IPS DF 19.7 (cell line): ENCODE measurements at places on chromosomes 7 and 10.

DNA sequence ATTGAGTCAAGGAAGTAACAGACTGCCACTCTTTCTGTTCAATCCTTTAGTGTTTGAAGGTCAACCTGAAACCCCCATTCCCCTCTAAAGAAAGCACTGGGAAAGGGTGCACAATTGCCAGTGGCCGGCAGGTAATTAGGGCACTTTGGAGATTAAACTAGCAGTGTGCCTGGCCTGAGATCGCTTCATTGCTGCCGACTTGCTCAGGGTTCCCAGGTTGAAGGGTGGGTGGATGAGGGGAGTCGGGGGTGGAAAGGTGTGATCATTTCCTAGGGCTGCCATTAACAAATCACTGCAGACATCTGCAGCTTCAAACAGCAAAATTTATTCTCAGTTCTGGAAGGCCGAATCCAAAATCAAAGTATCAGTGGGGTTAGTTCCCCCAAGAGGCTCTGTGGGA lies 16.3 kb upstream of the BTBD16 start:
- DNase-seq: no peak

GRCh38 chr7:70498232-70498992 lies 633.5 kb upstream of the GALNT17 start:
- no peak for DNase-seq

GRCh38 chr7:15863951-15864625 lies 177.6 kb upstream of the MEOX2 start:
- no peak for DNase-seq

GRCh38 chr7:122315507-122316466 lies 11.2 kb upstream of the FEZF1 start:
- DNase-seq: no peak

DNA sequence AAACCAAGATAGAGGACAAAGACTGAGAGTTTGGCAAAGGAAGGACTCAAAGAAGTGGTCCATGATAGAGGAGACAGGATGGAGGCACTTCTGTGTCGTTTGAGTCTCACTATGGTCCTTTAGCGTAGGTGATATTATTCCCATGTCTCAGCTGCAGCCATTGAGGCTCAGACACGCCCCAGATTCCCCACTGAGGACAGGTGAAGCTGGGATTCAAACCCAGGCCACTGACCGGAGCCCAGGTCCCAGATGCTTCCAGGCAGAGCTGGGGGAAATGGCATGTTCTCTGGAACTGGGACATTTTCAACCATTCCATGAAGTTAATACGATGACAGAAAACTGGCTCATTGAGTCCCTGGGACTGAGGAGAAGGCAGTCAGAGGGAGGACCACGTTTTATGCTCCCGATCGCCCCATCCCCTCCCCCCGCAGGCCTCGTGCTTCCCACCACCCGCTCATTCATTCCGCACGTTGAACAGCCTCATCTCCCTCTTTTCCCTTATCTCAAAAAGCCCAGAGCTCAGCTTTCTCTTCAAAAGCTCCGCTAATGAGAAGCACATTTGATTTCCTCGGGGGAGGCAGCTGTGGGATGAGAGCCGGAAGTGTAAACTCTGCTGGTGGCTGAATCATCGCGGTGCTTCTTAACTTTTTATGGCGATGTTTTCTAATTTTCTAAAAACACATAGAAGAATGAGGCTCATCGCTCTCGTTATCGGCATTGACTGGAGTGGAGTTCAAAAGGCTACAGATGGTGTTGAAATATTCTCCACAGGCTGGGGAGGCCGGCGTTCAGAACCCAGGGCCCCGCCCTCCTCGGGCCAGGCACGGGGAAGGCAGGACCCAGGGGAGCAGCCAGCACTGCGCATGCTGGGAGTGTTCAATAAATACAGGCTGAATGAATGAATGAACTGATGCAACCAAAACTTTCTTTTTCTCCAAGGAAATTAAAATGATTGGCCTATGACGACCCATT lies 64.0 kb downstream of the OAT start:
- no peak for DNase-seq

DNA sequence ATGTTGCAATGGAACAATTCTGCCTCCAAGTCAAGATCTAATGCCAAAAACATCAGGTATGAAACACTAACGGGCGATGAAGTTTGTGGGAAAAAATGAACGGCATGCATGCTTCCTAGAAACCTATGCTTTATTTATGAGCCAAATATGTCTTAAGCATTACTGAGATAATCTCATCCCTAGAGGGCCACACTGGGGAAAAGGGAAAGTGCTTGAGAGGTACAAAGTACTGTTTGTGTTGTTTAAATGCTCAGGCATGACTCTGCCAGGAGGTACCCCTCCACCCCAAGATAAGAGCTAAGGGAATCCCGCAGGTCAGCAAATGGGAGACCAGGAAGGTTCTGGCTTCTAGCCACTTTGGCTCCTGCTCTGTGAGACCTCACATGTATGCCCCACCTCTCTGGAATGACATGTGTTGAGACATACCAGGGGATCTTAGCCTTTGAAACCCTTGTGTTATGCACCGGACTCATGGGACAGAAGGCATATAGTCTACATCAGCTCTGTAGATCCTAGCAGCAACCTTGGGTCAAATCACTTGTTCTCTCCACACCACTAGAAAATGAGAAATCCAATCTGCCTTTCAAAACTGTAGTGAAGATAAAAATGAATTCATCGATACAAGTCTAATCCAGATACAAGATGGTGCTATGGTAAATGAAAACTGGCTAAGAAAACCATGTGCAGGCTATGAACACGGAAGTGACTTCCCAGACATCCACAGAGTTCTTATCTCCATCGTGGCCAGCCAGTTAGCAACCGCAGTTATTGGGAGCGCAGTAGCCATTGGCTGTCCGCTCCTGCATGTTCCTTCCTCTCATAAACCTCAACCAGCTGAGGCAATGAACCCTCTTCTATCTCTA lies 61.0 kb downstream of the CREB3L2 start:
- no peak for DNase-seq
